CD8-positive, alpha-beta memory T cell (primary cell): ENCODE measurements at places on chromosomes 16 and 17.

- no peak for DNase-seq
These were observed 22.6 kb downstream of the CDRT4 start for GRCh38 chr17:15444805-15445204.

- DNase-seq, result no peak
These were observed 46.0 kb downstream of the RNF112 start for GRCh38 chr17:19457046-19457445.

DNA sequence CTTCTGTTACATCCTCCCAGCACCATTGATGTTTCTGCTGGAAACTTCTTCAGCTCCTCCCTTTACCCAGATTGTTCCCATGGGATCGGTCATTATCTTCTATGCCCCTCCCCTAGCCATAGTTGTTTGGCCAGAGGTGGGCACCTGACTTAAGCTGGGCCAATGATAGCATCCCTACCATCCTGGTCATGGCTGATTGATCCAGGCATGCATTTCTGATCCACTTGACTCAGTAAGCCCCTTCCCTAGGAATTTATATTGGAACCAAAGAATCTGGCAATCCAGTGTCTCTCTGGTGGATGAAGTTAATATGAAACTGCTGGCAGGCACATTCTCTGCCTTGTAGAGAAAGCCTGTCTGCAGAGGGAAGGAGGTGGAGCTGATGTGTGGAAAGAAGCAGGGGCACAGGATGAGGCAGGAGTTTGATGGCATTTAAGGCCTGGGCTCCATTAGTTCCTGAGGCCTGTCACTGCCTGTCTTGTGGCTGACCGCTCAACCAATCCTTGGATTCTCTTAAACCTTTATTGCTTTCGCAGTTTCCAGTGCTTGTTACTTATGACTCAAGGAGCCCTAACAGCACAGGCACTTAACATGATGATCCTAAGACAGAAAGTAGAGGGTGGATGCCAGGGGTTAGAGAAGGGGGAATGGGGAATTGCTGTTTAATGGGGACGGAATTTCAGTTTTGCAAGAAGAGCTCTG is 152.4 kb downstream of the ABCC12 start:
- DNase-seq, result no peak

- no peak for DNase-seq
These were observed 13.1 kb upstream of the CFDP1 start for GRCh38 chr16:75446416-75446815.

GRCh38 chr17:82614095-82614631 is 34.1 kb downstream of the WDR45B start:
- no peak for DNase-seq

- no peak for DNase-seq
These were observed 2.2 kb downstream of the FBXL19 start for GRCh38 chr16:30925632-30925987.

GRCh38 chr16:4611337-4612021 is 3.2 kb downstream of the UBALD1 start:
- no peak for DNase-seq

DNA sequence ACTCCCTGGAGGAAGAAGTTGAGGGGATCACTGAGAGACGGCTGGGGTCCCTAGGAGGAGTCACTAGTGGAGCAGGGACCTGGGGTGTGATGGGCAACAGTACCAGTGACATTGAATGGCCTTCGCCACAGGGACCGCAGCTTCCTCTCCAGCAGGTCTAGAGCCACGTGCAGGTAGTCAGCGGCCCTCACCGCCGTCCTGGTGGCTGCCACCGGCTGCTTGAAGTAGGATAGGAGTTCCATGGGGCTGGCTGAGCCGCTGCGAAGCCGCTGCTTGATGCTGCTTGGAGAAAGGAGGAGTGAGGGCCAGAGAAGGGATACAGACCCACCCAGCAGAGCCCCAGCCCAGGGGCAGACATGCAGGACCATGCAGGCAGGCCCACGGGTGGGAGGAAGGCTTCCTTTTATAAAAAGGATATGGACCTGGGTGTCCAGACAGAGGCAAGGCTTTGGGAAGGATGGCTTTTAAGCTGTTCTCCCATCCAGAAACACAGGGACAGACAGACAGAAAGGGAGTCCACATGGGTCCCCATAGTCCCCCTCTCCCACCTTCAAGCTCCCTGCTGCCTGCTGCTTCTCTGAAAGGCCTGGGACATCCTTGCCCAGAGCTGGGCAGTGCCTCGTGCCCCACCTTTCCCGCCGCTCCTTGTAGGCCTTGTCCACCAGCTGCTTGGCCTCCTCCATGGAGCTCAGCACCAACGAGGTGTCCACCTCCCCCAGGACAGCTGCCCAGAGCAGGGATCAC is 827 bp downstream of the MPO start:
- no peak for DNase-seq

DNA sequence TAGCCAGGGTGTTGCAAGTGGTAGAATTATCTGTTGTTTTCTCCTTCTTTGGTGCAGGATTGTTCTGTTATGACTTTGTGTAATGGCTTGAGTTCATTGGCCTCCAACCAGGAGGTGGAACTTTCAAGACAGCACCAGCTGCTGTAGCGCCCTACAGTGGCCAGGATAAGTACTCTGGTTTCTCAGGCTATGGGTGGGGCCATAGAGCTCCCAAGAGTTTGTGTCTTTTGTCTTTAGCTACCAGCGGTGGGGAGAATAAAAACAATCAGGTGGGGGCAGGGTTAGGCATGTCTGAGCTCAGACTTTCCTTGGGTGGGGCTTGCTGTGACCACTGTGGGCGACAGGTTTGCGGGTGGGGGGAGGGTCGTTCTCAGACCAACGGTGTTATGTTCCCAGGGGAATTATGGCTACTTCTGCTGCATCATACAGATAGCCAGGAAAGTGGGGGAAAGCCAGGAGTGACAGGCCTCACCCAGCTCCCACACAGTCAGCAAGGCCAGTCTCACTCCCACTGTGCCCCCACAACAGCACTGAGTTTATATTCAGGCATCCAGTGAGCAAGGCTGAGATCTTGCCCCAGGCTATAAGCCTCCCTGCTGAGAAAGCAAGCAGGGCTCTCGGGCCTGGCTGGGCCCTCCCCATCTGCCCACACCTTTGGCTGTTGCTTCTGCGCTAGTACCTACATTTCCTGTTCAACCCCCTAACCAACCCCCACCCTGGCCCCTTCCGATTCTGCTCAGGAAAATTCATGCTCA is 15.4 kb downstream of the ABCA10 start:
- no peak for DNase-seq

- DNase-seq, result no peak
These were observed 27.6 kb upstream of the KPNB1 start for GRCh38 chr17:47622180-47622549.

GRCh38 chr16:9689597-9689996 is 492.6 kb downstream of the GRIN2A start:
- DNase-seq, result no peak

GRCh38 chr16:31108794-31109558 is 790 bp downstream of the BCKDK start:
- DNase-seq, result no peak

DNA sequence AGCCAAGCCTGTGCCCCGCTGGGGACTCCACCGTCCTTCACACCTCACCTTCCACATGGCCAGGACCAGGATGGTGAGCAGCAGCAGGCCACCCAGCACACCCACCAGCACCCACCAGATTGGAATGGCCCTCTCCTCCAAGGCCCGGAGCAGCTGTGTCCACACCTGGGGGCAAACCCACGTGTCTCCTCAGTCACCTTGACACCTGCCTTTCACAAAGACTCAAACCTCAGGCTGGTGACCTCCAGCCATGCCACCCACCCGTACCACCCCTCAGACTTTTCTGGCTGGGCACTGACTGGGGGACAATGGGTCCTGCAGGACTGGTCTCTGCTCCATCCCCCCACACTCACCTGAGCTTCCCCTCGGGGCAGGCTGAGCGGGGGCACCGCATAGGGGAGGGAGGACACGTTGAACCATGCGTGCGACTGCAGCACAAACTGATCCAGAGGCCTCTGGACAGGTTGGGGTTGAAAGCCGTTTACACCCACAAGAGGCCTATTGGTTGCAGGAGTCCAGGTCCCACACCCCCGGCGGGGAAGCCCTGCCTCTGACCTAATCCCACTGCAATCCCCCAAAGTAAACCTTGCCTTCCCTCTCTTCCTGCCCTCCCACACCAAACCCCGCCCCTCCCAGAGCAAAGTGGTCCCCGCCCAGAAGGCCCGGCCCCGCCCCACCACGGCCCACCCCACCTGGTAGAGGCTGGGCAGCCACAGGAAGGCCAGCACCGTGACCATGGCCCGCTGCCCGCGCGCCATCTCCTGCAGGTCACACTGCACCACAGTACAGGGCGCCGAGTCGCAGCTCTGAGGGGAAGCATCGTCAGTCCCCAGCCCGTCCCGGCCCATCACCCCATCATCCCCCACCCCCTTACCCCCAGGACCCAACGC is 10.9 kb upstream of the FAM171A2 start:
- DNase-seq, result no peak

DNA sequence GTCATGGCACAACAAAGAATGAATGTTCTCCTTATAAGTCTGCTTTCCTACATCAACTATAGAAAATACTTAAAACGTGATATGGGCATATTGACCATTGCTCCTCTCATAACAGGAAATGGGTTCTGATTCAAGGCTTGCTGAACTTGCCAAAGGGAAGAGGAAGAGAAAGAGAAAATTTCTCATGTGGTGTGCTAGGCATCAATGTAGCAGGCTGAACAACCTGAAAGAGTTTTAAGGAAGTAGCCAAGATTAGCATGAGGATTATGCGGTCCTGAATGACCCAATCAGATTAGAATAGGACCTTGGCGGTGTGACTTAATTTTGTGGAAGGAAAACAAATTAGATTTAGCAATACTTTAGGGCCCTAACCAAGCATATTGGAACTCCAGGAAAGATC is 617.7 kb upstream of the CDH11 start:
- no peak for DNase-seq

DNA sequence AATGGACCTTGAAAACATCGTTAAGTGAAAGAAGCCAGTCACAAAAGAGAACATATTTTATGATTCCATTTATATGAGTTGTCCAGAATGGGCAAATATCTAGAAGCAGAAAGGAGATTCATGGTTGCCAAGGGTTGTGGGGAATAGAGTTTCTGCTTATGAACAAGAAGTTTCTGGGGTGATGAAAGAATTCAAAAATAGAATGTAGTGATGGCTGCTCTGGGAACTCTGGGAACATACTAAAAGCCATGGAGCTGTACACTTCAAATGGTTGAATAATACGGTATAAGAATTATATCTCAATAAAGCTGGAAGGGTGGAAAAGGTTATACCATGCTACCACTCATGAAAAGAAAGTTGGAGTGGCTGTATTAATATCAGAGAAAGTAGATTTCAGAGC is 18.5 kb downstream of the AKTIP start:
- DNase-seq, result no peak

DNA sequence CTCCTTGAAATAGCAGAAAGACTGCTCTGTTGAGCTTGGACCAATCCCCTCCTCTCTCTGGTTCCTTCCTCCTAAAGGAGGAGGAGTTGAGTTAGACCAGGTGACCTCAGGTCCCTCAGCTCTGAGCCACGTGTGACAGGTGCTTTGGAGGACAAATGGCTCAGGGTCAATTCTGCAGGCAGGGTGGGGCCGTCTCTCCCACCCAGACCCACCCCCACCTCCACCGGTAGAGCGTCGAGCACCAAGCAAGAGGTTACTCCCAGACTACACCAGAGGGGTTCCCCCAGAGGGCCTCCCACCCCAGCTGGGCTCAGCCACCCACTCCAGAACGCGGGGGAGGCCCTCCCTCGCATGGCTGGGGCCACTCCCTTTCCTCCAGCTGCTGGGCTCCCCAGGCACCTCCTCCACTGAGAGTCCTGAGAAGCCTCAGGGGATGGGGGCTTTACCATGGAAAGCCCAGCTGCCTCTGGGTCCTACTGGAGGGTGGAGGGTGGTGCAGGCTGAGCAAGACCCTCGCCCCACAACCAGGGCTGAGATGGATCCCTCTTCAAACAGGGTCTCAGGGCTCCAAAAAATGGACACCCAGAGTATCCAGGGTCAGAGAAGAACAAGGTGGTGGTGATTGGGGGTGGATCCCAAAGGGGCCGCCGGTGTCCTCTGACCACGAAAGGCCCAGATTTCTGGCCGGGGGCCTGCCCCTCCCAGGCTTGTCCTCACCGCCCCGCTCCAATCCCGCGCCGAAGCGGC is 7.6 kb downstream of the MYO1C start:
- peak; percentile 48 for DNase-seq

- peak; percentile 94 for DNase-seq
These were observed at the start of gene XYLT2 for GRCh38 chr17:50345432-50346312. XYLT2 (plus strand) TSS chr17:50346126; CDS start chr17:50346141, 15 bp downstream.

- DNase-seq, result no peak
These were observed 24.4 kb downstream of the METTL16 start for GRCh38 chr17:2487306-2487705.

DNA sequence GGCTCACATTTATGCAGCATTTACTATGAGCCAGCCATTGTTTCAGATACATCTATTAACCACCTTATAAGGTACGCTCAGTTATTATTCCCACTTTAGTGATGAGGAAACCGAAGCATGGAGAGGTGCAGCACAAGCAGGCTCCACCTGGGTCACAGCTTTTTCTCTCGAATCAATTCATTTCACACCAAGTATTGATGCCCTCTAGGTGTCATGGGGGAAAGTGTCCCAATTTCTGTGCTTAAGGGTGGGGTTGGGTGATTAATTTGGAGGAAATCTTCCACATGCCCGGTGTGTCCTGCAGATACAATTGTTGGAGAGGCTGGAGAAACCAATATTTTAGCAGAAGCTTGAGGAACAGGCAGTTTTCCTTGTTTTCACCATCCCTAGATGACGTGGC is 62.7 kb upstream of the DNAJA2 start:
- no peak for DNase-seq

GRCh38 chr16:3304370-3304769 is 860 bp downstream of the TIGD7 start:
- DNase-seq, result no peak

DNA sequence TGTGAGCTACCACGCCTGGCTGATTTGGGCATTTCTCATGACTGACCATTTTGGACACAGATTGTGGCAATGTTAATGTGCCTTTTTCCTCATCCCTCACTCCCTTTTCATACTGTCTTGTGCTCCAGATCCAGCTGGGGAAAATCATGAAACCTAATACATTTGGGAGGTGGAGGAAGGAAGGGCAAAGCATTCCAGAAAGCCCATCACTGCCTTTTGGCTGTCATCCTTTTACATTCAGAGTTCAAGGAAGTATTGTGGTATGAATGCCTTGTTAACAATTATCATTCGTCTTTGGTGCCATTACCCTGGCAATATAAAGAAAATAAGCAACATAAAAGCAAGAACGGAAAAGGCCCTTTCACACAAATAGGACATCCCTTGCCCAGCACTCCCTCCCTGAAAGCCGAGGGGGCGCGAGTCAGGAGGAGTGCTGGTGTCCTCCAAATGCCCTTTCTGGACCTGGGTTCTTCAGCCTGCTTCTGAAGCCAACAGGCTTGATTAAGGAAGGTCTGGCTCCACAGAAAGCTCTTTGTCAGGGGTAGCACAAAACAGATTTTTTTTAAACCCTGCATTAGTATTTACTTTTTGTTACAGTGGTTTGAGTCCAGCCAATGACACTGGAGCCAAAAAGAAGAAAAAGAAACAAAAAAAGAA is 20.1 kb downstream of the NMT1 start:
- no peak for DNase-seq
